ENCODE measurements at places on chromosomes 16 and 17.

DNA sequence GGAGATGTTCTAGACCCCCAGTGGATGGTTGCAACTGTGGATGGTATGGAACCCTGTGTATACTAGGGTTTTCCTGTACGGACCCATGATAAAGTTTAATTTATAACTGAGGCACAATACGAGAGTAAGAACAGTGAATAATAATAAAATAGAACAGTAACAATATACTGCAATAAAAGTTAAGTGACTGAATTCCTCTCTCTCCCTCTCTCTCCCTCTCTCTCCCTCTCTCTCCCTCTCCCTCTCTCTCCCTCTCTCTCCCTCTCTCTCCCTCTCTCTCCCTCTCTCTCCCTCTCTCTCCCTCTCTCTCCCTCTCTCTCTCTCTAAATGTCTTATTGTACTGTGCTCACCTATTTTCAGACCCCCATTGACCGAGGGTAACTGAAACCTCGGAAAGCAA is 291.0 kb downstream of the IRF8 start:
- DNase-seq = no peak

GRCh38 chr17:4558347-4558971 is 1.9 kb downstream of the GGT6 start:
- DNase-seq = no peak

- no peak for DNase-seq
Observed at GRCh38 chr16:87627542-87628245, 25.4 kb downstream of the JPH3 start.

DNA sequence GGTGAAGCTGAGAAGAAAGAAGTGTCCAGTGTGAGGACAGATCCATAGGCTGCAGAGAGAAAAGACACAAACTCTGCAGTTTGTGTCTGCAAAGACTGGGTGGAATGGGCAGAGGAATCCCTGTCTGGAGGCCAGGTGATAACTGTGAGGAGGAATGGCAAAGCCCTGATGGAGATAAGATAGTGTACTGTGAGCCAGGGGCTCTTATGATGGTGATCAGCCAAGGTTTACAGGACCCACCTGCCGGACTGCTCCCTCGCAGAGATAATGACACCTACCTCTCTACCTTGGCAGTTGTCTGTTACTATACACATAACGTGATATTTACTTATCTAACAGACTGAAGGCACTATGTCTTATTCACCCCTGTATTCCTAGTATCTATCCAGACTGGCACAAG is 92.6 kb upstream of the ASIC2 start:
- DNase-seq = no peak

DNA sequence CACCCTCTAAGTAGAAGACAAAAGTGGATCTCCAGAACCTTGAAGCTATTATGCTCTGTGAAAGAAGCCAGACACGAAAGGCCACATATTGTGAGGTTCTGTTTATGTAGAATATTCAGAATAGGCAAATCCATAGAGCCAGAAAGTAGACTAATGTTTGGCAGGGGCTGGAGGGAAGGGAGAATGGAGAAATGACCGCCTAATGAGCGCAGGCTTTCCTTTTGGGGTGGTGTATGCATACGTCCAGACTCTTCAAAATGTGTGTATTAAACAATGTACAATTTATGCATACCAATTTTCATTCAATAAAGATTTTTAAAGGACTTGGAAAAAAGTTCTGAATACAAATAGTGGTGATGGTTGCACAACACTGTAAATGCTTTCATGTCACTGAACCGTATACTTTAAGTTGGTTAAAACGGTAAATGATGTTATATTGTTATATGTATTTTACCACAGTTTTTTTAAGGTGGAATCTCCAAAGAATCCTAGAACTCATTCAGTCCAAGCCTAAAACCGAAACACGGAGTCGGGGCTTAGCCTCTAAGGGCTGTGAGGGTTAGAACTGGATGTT is 397.4 kb downstream of the SOX9 start:
- no peak for DNase-seq

- no peak for DNase-seq
Observed at GRCh38 chr17:9402590-9403199, 172.9 kb downstream of the STX8 start.

GRCh38 chr16:27083861-27084261 is 17.1 kb downstream of the C16orf82 start:
- DNase-seq = no peak

- DNase-seq = no peak
Observed at GRCh38 chr16:3095869-3096268, 3.2 kb downstream of the ZSCAN10 start.

DNA sequence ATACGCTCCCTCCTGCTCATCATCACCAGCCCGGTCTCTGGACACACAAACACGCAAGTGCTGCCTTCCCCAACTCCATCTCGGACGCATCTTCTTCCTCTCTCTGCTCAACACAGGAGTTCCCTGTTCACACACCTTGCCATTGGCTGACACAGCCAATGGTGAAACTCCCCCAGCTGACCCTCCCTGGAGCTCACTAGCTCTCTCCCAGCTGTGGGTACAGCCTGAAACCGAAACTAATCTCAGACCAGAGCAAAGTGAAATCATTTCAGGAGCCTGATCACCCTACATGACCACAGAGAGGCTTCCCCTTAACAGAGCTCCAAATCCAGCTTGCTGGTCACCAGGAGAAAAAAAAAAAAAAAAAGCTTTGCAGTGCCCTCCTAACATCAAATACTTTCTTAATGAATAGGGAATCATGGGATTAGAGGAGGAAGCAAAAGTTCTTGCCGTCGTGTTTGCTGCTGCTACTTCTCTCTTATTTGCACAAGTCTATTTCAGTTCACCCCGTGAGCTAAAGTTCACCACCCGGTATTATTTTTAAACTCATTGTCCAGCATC is 8.3 kb downstream of the CUEDC1 start:
- DNase-seq = no peak

DNA sequence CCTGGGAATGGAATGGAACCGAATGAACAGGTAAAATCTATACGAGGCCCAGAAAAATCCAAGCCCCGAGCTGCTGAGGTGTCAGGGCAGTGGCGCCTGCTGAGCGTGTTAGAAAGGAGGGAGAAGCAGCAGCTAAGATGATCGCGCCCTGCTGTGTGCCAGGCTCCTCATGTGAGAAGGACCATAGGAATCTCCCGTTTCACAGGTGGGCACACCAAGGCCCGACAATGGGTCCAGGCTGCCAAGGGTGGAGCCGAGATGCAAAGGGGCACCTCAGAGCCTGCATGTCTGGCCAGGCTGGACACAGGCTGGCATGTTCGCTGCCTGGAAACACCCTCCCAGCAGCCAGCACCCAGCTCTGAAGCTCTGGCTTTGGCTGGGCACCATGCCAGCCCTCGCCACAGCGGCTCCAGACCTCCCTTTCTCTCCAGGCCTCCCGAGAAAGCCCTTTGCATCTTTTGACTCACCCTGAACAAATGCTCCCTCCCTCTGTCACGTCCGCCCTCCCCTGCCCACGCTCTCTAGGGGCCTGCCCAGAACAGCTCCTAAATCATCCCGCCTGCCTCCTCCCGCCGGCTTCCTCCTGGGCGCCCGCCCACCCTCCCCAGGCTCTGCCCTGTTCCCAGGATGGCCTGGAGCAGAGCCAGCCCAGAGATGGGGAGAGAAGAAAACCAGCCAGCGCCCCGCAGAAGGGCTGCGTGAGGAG is 217.8 kb upstream of the GSE1 start:
- peak; percentile 85 for DNase-seq

DNA sequence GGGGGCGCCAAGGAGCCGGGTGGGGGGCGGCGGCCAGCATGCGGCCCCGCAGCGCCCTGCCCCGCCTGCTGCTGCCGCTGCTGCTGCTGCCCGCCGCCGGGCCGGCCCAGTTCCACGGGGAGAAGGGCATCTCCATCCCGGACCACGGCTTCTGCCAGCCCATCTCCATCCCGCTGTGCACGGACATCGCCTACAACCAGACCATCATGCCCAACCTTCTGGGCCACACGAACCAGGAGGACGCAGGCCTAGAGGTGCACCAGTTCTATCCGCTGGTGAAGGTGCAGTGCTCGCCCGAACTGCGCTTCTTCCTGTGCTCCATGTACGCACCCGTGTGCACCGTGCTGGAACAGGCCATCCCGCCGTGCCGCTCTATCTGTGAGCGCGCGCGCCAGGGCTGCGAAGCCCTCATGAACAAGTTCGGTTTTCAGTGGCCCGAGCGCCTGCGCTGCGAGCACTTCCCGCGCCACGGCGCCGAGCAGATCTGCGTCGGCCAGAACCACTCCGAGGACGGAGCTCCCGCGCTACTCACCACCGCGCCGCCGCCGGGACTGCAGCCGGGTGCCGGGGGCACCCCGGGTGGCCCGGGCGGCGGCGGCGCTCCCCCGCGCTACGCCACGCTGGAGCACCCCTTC is 484 bp downstream of the FZD2 start:
- DNase-seq = no peak

DNA sequence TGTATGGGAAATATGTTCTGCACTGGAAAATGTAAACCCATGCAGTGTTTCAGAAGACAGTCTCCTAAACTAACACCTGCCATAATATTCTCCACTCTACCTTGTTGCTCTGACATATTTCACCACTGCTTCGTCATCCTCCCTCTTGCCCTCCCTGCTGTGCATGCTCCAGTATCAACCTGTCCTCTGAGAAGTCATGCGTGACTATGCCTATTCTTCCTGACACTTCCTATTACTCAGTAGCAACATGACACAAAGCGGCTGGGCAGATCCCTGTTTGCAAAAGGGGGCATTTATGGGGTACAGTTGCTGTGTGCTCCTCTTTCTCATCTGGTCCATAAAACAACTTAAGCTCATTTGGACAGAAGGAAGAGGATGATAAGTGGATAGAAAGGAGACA is 805.6 kb upstream of the EEF2KMT start:
- DNase-seq = no peak

GRCh38 chr16:50692999-50693781 is at the start of gene NOD2:
Gene NOD2 (plus strand): TSS chr16:50693606. CDS start chr16:50699496, 5,890 bp downstream.
- DNase-seq = no peak

- DNase-seq = no peak
Observed at GRCh38 chr16:84531671-84532111, 27.2 kb upstream of the MEAK7 start.

- no peak for DNase-seq
Observed at GRCh38 chr16:21235199-21235585, 1.7 kb downstream of the ANKS4B start.

GRCh38 chr16:74769586-74770190 is 4.9 kb downstream of the FA2H start:
- DNase-seq = no peak

DNA sequence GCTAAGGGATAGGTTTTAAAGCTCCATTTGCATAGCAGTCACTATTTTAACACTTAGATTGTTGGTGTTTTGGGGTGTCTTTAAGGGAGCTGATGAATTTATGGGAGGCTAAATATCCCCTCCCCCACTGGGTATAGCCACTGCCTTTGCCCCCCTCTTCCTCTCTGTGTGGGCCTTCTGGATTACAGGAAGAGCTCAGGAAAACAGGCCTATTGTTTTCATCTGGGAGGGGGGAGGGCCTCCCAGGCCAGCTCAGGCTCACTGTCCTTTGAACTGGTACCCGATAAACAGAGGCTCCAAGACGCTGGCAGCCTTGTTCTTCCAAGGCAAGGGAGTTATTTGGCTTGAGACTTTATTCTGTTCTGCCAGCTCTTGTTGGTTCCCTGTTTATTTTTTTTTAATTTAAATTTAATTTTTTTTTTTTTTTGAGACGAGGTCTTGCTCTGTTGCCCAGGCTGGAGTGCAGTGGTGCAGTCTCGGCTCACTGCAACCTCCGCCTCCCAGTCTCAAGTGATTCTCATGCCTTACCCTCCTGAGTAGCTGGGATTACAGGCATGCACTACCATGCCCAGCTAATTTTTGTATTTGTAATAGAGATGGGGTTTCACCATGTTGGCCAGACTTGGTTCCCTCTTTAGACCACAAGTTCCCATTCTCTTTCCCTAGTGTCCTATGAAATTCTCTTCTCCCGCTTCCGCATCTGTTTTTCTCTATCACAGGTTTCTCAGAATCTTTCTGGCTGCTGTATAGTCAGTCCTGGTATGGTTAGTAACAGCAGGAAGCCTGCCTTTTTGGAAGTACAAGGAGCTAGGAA is 25.1 kb downstream of the MINK1 start:
- no peak for DNase-seq
